Progenitor cell of endocrine pancreas (in vitro differentiated cells): ENCODE measurements at places on chromosomes 1 and 21.

GRCh38 chr1:110307239-110307974, 31.8 kb upstream of the RBM15 start:
- no peak for DNase-seq
- H3K4me3 ChIP-seq, result no peak overlapping the region
- peaks cover 82% of the 10 kb centered on the region for H3K27me3 ChIP-seq
- H3K27ac ChIP-seq, result no peak overlapping the region
- H3K4me1 ChIP-seq, result no peaks in the 10 kb centered on the region

GRCh38 chr1:178094739-178095645, 1.1 kb downstream of the RASAL2 start:
- no peak for DNase-seq
- H3K4me1 ChIP-seq, result peaks cover 41% of the 10 kb centered on the region
- H3K4me3 ChIP-seq, result peak overlapping the region; percentile 79
- no peaks in the 10 kb centered on the region for H3K27me3 ChIP-seq
- H3K27ac ChIP-seq, result peak overlapping the region; percentile 90
- H3K36me3 ChIP-seq, result no peaks in the 10 kb centered on the region

GRCh38 chr1:234495231-234495990, 16.4 kb upstream of the TARBP1 start:
- no peaks in the 10 kb centered on the region for H3K36me3 ChIP-seq
- DNase-seq, result no peak
- H3K27me3 ChIP-seq, result no peaks in the 10 kb centered on the region
- H3K4me1 ChIP-seq, result peaks cover 17% of the 10 kb centered on the region
- no peak overlapping the region for H3K27ac ChIP-seq

DNA sequence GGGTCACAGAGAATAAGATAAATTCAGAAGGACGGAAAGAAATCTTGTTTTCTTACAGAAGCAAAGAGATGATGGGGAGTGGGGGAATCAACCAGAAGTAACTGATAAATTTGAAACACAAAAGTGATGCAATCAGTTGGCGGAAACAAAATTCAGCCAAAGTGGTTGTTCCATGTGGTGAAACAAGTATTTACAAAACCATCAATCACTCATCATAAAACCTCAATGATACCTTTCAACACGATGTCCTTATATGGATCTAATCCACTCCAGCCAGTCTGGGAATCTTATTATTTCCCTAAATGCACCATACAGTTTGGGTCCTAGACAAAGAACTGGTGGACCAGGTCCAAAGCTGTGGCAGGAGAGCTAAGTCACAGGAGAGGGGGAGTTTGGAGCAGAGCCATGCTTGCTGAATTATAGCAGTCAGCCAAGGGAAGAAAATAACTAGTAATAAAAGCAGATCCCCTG, 303.8 kb upstream of the LRRC7 start:
- H3K27me3 ChIP-seq, result no peaks in the 10 kb centered on the region
- peaks cover 14% of the 10 kb centered on the region for H3K4me1 ChIP-seq
- H3K36me3 ChIP-seq, result no peaks in the 10 kb centered on the region
- H3K27ac ChIP-seq, result no peak overlapping the region

DNA sequence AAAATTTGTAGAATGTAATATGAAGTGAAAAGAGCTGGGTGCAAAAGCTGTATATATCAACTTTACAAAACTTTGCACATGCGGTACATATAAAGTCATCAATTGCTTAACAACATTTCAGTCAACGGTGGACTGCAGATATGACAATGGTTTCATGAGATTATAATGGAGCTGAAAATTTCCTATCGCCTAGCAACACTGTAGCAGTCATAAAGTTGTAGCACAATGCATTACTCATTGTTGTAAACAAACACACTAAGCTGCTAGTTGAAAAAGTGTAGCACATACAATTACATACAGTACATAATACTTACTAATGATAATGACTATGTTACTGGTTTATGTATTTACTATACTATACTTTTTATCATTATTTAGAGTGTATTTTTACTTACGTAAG, 64.0 kb downstream of the RGS7 start:
- no peaks in the 10 kb centered on the region for H3K36me3 ChIP-seq
- H3K27ac ChIP-seq, result no peak overlapping the region
- H3K4me1 ChIP-seq, result no peaks in the 10 kb centered on the region
- H3K4me3 ChIP-seq, result no peak overlapping the region

GRCh38 chr1:91402023-91402422, 2.6 kb downstream of the HFM1 start:
- H3K4me1 ChIP-seq, result peaks cover 2% of the 10 kb centered on the region
- H3K27ac ChIP-seq, result no peak overlapping the region
- H3K27me3 ChIP-seq, result no peaks in the 10 kb centered on the region
- no peak overlapping the region for H3K4me3 ChIP-seq
- no peak for DNase-seq

DNA sequence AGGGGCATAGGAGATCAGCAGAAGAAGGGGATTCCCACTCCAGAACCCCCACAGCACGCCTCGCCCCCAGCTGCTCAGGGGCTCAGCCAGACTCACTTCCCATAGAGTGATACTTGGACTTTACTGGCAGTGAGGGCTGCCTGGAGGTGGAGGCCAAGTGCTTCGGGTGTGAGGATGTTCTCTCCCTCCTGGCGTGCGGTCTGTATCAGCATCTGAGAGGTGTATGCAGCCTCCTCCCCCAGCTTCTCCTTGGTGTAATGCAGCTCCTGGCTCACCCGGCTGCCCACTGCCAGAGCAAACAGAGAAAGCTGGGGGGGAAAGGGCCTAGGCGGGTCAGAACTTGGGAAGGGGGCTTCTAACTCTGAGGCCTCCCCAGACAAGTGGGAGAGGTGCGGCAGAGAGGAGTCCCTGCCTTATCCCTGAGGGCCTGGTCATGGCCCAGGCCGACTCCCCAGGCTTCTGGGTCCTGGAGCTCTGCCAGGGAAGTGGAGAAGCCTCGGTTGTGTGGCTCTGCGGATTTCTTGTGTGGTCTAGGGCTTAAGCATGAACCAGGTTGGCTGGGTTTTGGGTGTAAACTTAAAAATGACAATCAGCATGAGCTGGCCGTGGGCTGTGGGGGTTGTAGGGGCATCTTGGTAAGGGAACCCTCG, 10.9 kb downstream of the PTCH2 start:
- no peak for DNase-seq
- H3K27ac ChIP-seq, result no peak overlapping the region
- H3K4me3 ChIP-seq, result no peak overlapping the region
- H3K27me3 ChIP-seq, result peaks cover 3% of the 10 kb centered on the region
- peaks cover 1% of the 10 kb centered on the region for H3K36me3 ChIP-seq

- H3K4me1 ChIP-seq, result peaks cover 21% of the 10 kb centered on the region
- H3K27me3 ChIP-seq, result no peaks in the 10 kb centered on the region
- peak overlapping the region; percentile 59 for H3K27ac ChIP-seq
Measured at GRCh38 chr1:47827109-47827508, 170.1 kb downstream of the TRABD2B start.

DNA sequence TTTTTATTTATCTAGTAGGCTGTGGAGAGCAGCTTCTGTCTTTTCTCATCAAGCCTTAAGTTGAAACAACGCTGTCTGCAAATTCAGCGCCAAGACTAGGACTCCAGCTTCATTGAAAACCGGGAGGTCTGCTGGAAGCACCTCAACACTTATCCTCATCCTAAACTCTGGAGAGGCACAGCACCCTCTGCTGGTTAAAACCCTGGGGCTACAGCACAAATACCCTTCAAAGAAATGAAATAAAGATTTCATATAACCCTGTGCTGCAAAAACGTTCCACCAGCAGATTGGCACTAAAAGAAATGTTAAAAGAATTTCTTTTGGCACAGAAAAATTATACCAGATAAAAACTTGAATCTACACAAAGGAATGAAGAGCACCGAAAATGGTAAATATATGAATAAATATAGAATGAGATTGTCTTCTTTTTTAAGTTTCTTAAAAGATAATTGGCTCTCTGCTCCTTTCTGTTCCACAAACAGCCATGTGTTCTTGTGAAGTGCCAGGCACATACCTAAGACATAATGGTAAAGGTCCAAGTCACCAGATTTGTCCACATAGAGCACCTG, 227.7 kb upstream of the SAMSN1 start:
- H3K4me3 ChIP-seq, result no peak overlapping the region
- H3K27me3 ChIP-seq, result no peaks in the 10 kb centered on the region
- H3K36me3 ChIP-seq, result no peaks in the 10 kb centered on the region
- no peak for DNase-seq

DNA sequence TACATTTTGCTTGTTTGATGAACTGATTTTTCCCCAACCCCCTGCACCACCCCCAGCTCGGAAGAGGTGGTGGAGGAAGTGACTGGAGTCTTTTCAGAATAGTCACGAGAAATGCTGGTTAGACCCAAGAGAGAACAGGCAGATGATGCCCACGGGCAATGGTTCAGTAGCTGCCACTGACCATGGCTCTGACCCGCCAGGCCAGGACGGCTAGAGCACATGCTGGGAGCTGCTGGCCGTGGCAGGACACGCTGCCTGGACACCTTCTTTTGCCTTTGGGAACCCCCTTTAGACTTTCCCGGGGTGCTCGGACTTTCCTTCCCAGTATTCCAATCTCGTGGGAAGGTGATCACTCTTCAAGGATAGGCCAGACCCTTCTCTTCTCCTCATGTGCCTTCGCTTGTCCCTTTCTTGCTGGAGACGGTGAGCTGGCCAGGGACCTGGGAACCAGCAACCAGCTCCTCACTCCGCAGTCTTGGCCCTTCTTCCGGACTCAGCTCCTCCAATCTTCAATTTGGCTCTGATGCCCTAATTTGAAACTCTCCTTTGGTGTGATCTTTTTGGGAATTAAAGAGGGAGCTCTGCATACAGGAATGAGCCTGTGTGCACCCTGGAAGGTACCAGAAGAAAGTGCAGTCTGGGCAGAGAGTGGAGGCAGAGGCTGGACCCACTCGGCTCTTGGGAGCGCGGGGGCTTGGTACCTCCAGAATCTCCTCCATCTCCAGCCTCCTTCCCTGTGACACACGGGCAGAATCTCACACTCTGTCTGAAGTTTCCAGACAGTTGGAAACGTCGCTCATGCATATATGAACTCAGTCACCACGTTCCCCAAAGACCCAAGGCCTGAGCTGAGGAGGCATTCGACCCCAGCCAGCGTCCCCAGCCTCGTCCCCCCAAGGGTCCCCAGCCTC, 4.0 kb upstream of the PDE9A start:
- peak overlapping the region; percentile 80 for H3K27ac ChIP-seq
- H3K4me3 ChIP-seq, result no peak overlapping the region
- H3K36me3 ChIP-seq, result no peaks in the 10 kb centered on the region
- peaks cover 6% of the 10 kb centered on the region for H3K4me1 ChIP-seq
- DNase-seq, result no peak

GRCh38 chr1:101363891-101364318, 127.1 kb downstream of the S1PR1 start:
- no peak for DNase-seq
- peaks cover 3% of the 10 kb centered on the region for H3K4me1 ChIP-seq
- no peak overlapping the region for H3K4me3 ChIP-seq
- H3K36me3 ChIP-seq, result no peaks in the 10 kb centered on the region
- peaks cover 2% of the 10 kb centered on the region for H3K27me3 ChIP-seq
- no peak overlapping the region for H3K27ac ChIP-seq

GRCh38 chr21:43733529-43734071, 14.7 kb downstream of the PDXK start:
- no peak for DNase-seq
- no peak overlapping the region for H3K4me3 ChIP-seq
- no peak overlapping the region for H3K27ac ChIP-seq
- H3K27me3 ChIP-seq, result no peaks in the 10 kb centered on the region
- peaks cover 9% of the 10 kb centered on the region for H3K4me1 ChIP-seq

DNA sequence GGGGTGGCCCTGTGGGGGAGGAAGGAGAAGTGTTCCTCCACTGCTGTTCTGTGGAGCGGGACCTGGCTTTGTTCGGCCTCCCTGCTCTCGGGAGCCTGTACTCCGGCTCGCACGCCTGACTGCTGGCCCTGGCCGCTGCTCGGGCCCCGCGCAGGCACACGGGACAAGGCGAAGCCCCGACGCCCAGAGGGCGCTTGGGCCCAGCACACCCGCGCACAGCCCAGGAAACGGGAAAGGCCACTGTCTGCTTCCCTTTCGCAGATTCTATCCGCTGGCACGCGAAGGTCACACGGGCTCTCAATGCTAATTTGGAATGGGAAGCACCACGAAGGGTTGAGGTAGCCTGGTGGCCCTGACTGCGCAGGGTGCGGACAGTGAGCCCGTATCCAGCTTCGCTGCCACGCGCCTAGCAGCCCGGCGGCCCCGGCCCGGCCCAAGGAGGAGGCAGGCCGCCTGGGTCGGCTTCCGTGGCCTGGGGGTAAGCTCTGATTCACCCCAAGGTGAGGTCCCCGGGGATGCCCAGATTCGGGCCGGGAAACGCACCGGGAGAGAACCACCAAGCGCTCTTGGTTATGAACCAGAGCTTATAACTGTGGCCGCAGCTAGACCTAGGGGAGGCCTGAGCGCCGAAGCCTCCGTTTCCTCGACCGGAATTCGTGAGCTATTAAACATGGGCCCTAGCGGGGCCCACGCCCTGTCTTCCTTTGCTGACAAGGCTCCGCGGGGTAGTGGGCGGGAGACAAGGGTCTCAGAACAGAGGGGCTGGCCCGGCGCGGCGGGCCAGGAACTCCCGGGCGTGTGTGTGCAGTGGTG, 19.7 kb upstream of the TBX15 start:
- H3K27ac ChIP-seq, result no peak overlapping the region
- DNase-seq, result no peak
- no peaks in the 10 kb centered on the region for H3K36me3 ChIP-seq
- peaks cover 4% of the 10 kb centered on the region for H3K4me1 ChIP-seq
- H3K27me3 ChIP-seq, result peaks cover 96% of the 10 kb centered on the region

- no peak overlapping the region for H3K27ac ChIP-seq
- DNase-seq, result no peak
- no peaks in the 10 kb centered on the region for H3K36me3 ChIP-seq
- no peak overlapping the region for H3K4me3 ChIP-seq
- H3K27me3 ChIP-seq, result no peaks in the 10 kb centered on the region
Measured at GRCh38 chr1:81757398-81758020, 43.2 kb upstream of the ADGRL2 start.

- peak; percentile 77 for DNase-seq
- no peak overlapping the region for H3K4me3 ChIP-seq
- no peaks in the 10 kb centered on the region for H3K27me3 ChIP-seq
- peaks cover 6% of the 10 kb centered on the region for H3K4me1 ChIP-seq
- no peaks in the 10 kb centered on the region for H3K36me3 ChIP-seq
Measured at GRCh38 chr1:27097484-27097917, 57.4 kb downstream of the SLC9A1 start.

- no peak for DNase-seq
- H3K4me3 ChIP-seq, result no peak overlapping the region
- H3K4me1 ChIP-seq, result peaks cover 15% of the 10 kb centered on the region
Measured at GRCh38 chr21:38773099-38774061, 32.3 kb upstream of the ETS2 start.

DNA sequence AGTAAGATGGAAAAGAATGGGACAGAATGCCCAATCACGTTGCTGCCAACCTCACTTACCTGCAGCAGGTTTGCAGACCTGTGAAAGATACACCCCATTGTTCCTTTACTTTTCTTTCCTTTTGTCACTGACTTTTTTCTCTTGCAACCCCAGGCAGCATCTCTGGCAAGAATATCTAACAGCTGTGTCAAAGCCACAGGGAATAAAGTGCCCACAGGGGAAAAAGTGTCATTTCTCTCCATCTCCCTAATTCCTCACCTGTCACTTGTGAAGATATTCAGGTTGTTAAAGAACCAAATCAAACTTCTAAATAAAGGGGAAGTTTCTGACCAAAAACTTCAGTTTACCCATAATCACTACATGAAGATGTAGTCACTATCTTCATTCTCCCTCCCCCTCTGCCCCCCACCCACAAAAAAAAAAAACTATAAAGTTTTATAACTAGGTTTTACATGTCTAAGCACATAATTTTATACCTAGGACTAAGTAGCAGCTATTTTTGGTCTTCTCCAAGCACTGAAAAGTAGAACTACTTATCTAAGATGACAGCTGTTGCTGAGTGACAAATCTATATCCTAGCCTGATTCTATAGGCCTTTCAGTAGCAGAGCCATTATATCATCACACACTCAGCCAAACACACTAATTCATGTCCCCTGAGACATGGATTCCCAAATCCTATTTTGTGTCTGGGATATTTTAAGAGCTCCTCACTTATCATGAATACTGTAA, 54.9 kb downstream of the TBX15 start:
- no peaks in the 10 kb centered on the region for H3K36me3 ChIP-seq
- no peak for DNase-seq
- H3K4me3 ChIP-seq, result no peak overlapping the region
- no peak overlapping the region for H3K27ac ChIP-seq
- H3K27me3 ChIP-seq, result peaks cover 10% of the 10 kb centered on the region
